Renal cortical epithelial cell (primary cell): ENCODE measurements at places on chromosomes 5 and 9.

GRCh38 chr5:154800582-154800981, 45.4 kb downstream of the LARP1 start:
- DNase-seq, result no peak

DNA sequence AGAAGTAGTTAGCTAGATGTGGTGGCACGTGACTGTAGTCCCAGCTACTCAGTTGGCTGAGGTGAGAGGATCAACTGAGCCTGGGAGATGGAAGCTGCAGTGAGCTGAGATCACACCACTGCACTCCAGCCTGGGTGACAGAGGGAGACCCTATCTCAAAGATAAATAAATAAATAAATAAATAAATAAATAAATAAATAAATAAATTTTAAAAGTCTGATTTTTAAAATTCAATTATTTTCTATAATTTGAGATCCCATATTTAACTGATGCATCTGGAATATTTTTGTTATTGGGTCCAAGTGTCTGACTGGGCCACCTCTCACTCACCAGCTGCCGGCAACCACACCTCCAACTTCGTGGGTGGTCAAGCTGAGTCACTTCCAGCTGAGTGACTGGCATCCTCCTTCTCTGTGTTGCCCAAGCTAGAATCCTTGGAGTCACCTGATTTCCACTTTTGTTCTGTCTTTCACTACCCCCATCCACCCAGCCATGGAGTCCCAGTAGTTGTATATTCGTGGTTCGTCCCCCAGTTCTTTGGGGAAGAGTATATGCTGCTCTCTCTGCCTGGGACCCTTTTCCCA, 70.9 kb downstream of the EGFLAM start:
- peak; percentile 90 for DNase-seq

GRCh38 chr9:81539317-81539716, 150.0 kb downstream of the TLE1 start:
- no peak for DNase-seq

- no peak for DNase-seq
These were observed 21.1 kb downstream of the SPOCK1 start for GRCh38 chr5:137478043-137478442.
